ENCODE measurements at places on chromosomes 1 and 21. TPM values are rescaled to one million over a fixed set of nuclear protein-coding genes. Genes with fewer than 3 reads are reported as not detected.

TNFRSF18 gene
- 1.0 TPM for polyA plus RNA-seq

DNA sequence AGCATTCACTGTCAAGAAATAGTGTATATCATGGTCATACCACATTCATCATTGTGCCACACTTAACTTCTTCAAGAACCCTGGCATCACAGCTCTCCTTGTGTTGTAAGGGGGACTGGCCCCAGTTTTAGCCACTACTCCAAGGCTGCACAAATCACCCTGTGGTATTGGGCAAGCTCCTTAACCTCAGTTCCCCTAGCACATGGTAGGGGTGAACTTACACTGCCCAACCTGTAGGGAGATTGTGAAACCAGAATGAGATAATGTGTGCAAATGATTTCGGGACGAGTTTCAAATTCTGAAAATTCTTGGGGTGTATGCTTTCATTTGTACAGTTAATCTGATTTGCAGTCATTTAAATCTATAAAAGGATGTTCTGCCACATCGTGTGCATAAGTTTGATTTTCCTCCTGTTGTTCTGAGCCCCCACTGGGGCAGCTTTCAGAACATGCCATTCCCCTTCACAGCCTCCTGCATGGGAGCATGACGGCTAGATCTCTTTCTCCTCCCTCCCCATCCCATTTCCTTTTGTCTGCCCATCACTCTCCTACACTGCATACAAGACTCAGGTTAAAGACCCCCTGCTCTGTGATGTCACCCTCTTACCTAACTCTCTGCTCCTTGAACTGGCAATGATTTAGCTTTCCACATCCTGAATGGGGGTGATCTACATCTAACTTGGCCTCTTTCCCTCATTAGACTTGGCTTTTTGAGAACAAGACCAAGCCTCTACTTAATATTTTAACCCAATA lies 290.3 kb downstream of the CHRM3 start:
- no peak for DNase-seq

GRCh38 chr1:48691429-48692001 lies 85.2 kb downstream of the BEND5 start:
- DNase-seq = no peak

OR10Z1 gene
- polyA plus RNA-seq = not detected

GRCh38 chr1:17563494-17564281 lies 24.2 kb downstream of the ARHGEF10L start:
- DNase-seq = no peak

GRCh38 chr21:14688412-14688811 lies 142.3 kb upstream of the SAMSN1 start:
- DNase-seq = no peak

C1orf52 gene
- 28.0 TPM for polyA plus RNA-seq

GRCh38 chr1:220527279-220527907 lies 543 bp upstream of the MARK1 start:
- DNase-seq = no peak

TMEM269 gene
- not detected for polyA plus RNA-seq

DNA sequence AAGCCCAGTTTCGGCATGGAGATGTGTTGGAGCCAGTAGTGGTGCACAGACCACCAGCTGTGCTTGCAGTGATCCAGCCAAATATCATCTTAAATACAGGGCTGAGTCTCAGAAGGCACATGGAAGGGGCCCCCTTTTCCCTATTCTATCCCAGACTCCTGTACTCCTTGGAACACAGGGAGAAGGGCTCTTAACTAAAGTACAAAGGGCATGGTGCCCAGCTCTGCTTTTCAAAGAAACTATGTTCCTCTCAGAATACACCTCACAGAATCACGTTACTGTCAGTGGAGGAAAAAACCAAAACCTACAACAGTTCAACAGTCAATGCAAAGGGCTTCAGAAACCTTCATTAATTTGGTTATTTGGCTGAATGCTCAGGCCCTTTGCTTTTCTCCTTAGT lies 180.6 kb upstream of the C1orf105 start:
- DNase-seq = no peak

DNA sequence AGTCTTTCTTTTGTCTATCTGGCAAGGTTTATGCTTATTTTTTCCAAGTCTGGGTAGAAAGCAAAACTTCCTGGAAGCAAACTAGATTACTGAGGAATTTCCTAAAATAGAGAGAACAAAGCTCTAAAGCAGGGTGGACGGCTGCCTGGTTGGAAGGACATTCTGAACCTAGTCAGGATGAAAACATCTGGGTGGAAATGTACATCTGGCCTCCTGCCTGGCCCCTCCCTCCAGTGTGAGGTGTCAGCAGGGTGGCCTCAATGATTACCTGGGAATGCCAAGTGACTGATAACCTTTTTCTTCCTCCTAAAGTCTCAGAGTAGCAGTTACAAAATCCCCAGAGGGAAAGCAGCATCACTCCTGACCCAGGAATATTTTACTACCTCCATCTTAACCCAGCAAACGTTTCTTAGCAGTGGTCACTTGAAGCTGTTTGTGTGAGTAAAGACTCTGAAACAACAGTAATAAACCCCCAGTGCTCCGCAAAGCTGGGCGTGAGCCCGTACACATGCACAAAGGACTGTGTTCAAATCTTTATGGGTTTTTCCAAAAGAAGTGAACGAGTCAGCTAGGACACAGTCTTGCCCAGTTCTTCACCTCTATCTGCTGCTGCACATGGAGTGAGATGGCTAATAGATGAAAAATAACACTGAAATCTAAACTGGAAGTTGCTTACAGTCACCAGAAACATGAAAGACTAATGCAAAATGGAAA lies 18.9 kb downstream of the ANGPTL7 start:
- no peak for DNase-seq

EVI5 gene
- polyA plus RNA-seq = 19.9 TPM

DNA sequence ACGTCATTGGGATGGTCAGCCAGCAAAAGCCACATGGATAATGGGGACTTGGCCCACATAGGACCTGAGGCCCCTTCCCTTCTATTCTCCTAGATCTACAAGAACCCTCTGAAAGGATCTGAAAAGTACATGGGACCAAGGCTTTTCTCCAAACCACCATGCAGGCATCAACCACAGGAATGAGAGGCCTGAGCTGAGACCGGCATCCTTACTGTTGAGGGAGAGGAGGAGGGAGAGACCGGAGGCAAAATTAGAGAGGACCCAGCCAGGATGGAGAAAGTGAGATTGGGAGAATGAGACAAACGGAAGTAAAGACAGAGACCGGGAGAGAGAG lies 281.7 kb downstream of the RRAGC start:
- no peak for DNase-seq

- DNase-seq = peak; percentile 68
Observed at GRCh38 chr21:38993561-38993960, 187.8 kb downstream of the ETS2 start.

- no peak for DNase-seq
Observed at GRCh38 chr1:59350521-59350920, 53.6 kb downstream of the FGGY start.

CTH gene
- 9.6 TPM for polyA plus RNA-seq

DNA sequence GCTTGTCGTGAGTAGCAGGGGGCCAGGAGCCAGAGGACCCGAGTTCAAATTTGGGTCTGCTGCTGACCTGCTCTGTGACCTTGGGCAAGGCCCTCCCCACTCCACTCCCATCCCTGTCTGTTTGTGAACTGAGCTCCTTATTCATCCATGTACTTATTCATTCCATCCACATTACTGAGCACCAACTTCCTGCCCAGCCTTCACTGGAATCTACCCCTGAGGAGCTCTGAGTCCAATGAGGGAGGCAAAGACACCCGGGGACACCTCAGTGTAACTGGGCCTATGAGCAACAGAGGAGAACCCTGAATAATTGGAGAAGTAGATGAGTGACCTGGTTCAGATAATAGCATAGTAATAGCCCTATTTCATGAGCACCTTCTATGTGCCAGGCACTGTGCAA lies 8.9 kb downstream of the BSND start:
- peak; percentile 13 for DNase-seq

DNA sequence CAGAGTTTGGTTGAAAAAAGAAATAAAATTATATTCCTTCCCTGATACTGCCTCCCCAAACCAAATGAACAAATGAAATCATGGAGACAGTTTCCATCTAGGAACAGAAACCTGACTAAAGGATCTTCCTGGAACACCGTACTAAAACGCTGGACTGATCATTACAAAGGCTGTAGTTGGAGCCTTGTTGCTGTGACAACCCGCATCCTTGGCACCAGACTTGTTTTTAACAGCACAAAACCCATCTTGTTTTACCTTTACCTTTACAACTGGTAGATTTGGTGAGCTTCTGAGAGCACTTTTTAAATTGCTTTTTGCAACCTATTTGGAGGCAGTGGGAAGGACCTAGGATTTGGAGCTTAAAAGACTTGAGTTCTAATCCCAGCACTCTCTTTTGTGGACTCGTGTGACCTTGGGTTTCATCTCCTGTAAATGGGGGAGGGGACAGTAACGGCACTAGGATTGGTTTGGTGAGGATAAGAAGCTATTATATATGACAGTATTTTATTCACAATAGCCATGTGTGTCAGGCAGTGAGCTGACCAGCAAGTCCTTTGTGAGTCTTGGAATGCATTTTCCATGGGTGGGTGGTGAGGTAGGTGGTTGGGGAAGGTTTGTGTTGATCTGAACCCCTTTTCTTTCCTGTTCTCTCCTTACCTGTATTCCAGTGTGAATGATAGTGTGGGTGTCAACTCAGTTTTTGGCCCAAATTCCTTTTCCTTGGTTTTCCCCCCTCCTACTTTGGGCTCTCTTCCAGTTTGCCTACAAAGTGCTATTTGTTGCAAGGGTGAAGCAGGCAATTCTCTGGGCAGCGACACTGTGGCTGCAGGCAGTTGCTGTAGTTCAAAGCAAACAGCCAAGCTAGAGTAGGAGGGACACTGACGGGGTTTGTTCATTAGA lies 12.6 kb downstream of the LRRC8D start:
- DNase-seq = no peak

- DNase-seq = no peak
Observed at GRCh38 chr1:235766794-235767285, 99.9 kb downstream of the LYST start.

GRCh38 chr1:175888996-175889395 lies 145.6 kb upstream of the TNR start:
- DNase-seq = no peak

- DNase-seq = no peak
Observed at GRCh38 chr1:41894101-41894807, 24.5 kb downstream of the HIVEP3 start.

DNA sequence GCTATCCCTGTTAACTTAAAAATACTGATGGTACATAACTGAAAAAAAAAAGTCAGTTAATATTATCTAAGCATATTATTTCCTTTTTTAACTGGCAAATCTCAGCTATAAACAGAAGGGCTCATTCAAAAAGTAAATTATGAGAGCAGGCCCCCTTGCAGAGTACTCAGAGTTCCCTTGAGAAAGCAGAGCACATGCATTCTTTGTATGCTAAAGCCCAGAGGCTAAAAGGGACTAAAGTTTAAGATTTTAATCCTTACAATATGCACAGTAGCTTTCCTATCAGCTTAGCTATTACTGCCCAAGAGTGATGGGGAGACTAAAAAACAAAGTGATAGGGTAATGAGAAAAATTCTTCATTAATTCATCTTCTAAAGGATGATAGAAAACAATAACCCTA lies 18.5 kb downstream of the SLC16A1 start:
- DNase-seq = no peak

DNA sequence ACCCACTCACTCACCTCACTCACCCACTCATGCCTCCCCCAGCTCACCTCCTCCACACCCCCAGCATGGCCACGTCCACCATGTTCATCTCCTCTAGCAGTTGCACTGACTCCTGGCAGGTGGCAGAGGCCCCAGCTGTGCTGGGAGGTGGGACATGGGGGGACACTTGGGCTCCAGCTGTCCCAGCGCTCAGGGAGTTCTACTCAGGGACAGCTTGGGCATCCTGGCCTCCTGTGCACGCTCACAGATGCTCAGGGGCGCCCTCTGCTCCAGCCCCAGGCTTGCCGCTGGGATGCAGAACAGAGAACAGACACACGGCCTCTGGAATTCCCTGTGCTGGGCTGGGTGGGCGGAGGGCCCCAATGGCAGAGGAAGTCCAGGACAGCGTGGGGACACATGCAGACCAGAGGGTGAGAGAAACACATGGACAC lies 5.2 kb downstream of the KRTAP10-8 start:
- DNase-seq = no peak
